ENCODE measurements at places on chromosomes 2 and 18. TPM values are rescaled to one million over a fixed set of nuclear protein-coding genes. Genes with fewer than 3 reads are reported as not detected.

GRCh38 chr2:238643400-238643907 lies 204.4 kb upstream of the TWIST2 start:
- H3K27ac ChIP-seq = no peak overlapping the region
- H3K4me1 ChIP-seq = no peaks in the 10 kb centered on the region
- DNase-seq = no peak

EIF4E2 gene
- total RNA-seq = 67.4 TPM

DNA sequence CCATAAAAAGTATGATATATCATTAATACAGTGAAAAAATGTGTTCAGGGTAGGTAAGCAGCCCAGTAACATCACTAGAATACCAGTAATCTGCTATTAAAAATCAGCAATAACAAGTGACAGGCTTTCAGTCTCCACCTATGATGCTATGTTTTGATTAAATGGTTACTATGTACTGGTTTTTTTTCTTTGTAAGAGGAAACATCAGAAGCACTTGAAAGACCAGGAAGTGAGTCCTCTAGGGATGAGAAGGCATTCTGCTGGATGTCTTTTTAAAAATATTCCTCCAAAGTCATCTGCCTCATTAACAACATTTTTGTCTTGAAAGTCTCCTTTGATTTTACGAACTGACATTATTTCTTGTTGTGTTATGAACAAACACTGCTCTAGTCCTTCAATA lies 136.0 kb upstream of the FAM98A start:
- H3K27ac ChIP-seq = no peak overlapping the region
- H3K27me3 ChIP-seq = no peaks in the 10 kb centered on the region
- no peaks in the 10 kb centered on the region for H3K4me1 ChIP-seq

GRCh38 chr2:62785216-62785615 lies 79.7 kb downstream of the EHBP1 start:
- no peak overlapping the region for H3K4me3 ChIP-seq
- DNase-seq = no peak
- no peaks in the 10 kb centered on the region for H3K36me3 ChIP-seq
- no peak overlapping the region for H3K27ac ChIP-seq
- no peaks in the 10 kb centered on the region for H3K27me3 ChIP-seq
- H3K4me1 ChIP-seq = no peaks in the 10 kb centered on the region

- peaks cover 22% of the 10 kb centered on the region for H3K4me1 ChIP-seq
- DNase-seq = no peak
- H3K4me3 ChIP-seq = no peak overlapping the region
- no peak overlapping the region for H3K27ac ChIP-seq
Observed at GRCh38 chr2:134258684-134259388, 5.0 kb downstream of the MGAT5 start.

- no peaks in the 10 kb centered on the region for H3K27me3 ChIP-seq
- no peak for DNase-seq
- H3K4me3 ChIP-seq = no peak overlapping the region
- no peaks in the 10 kb centered on the region for H3K36me3 ChIP-seq
Observed at GRCh38 chr2:30336978-30337841, 105.9 kb downstream of the LBH start.

DNA sequence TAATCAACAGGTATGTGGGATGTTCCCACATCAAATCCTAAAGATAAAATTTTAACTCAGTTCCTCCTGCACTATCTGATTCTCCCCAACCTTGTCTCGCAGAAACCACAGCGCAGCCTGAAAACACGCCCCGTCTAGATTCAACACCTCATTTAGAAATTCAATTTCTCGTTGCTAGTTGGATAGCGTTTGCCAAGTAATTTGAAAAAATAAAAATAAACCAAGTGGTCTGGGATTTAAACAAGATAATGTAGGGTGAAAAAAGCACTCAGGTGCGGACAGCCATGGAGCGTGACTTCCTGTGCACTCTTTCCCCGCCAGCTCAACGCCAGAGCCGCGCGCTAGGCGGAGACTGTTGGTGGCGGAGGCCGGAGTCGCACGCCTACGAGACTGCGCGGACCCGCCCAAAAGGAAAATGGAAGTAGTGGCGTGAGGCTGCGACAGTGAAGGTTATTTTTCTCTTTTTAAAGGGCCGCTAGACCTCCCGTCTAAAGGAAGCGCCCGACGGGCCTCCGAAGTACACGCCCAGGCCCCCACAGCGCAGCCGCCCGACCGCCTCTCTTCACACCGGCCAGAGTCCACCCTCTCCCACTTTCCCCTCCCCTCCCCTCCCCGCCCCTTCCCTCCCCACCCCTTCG lies 615 bp upstream of the CCNT2 start:
- no peaks in the 10 kb centered on the region for H3K36me3 ChIP-seq
- no peak for DNase-seq
- H3K27me3 ChIP-seq = no peaks in the 10 kb centered on the region
- H3K27ac ChIP-seq = peak overlapping the region; percentile 99
- H3K4me1 ChIP-seq = peaks cover 22% of the 10 kb centered on the region

GRCh38 chr2:41420219-41420618 lies 627.6 kb upstream of the PKDCC start:
- H3K4me1 ChIP-seq = no peaks in the 10 kb centered on the region
- H3K4me3 ChIP-seq = no peak overlapping the region
- H3K27me3 ChIP-seq = no peaks in the 10 kb centered on the region
- no peak overlapping the region for H3K27ac ChIP-seq
- no peaks in the 10 kb centered on the region for H3K36me3 ChIP-seq

GRCh38 chr2:9975805-9976447 lies 24.4 kb downstream of the GRHL1 start:
- peaks cover 19% of the 10 kb centered on the region for H3K27me3 ChIP-seq
- H3K4me3 ChIP-seq = no peak overlapping the region
- no peaks in the 10 kb centered on the region for H3K36me3 ChIP-seq
- H3K4me1 ChIP-seq = peaks cover 10% of the 10 kb centered on the region
- no peak overlapping the region for H3K27ac ChIP-seq
- no peak for DNase-seq

DNA sequence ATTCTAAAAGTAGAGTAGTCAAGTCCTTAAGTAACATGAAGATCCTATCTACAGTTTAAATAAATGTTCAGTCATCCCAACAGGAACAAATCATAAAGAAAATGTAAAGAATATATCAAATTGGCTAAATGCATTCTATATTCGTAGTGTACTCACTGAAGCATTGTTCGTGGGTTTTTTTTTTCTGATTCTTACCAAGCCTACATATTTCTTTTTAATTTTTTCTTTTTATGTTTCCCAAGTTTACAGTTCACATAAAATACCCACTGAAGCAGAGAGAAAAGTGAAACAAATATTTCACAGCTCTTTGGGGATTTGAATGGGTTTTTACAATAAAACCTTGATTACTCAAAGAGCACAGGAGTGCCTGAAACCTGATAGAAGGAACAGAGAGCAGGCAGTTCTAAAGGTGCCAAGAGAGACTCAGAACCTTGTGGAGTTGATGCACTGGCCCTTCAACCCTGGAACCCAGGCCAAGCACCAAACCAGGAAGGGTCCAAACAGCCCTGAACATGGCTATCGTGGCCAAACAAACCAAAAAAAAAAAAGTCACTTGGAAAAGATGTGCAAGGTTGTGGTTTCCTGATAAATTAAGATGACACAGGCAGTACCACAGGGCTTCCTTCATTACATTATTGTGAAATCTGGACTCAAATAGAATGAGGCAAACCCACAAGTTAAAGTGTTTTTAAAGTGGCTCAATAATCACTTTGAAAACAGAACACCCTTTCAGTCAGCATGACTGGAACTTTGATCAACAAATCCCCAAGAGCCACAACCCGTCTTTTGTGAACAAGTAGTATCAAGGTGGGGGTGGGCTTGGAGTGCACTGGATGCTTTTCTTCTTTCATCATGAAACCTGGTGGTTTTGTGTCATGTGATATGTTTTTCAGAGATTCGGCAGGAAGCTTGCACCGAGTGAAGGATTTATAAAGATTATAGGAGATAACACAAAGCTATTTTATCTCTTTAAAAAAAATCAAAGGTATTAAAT lies 245.0 kb upstream of the FN1 start:
- H3K27me3 ChIP-seq = no peaks in the 10 kb centered on the region
- H3K4me1 ChIP-seq = peaks cover 39% of the 10 kb centered on the region
- peak overlapping the region; percentile 42 for H3K27ac ChIP-seq
- H3K36me3 ChIP-seq = no peaks in the 10 kb centered on the region
- H3K4me3 ChIP-seq = no peak overlapping the region

NAT8 gene
- total RNA-seq = not detected

- H3K36me3 ChIP-seq = no peaks in the 10 kb centered on the region
- no peak overlapping the region for H3K27ac ChIP-seq
- peaks cover 100% of the 10 kb centered on the region for H3K27me3 ChIP-seq
Observed at GRCh38 chr2:170818752-170819470, 2.2 kb downstream of the GAD1 start.

PMAIP1 gene
- total RNA-seq = 5.9 TPM

GRCh38 chr2:147223119-147223518 lies 621.7 kb upstream of the ACVR2A start:
- no peak overlapping the region for H3K4me3 ChIP-seq
- no peak overlapping the region for H3K27ac ChIP-seq
- no peaks in the 10 kb centered on the region for H3K4me1 ChIP-seq
- DNase-seq = no peak
- no peaks in the 10 kb centered on the region for H3K36me3 ChIP-seq

LMAN2L gene
- 18.4 TPM for total RNA-seq

DNA sequence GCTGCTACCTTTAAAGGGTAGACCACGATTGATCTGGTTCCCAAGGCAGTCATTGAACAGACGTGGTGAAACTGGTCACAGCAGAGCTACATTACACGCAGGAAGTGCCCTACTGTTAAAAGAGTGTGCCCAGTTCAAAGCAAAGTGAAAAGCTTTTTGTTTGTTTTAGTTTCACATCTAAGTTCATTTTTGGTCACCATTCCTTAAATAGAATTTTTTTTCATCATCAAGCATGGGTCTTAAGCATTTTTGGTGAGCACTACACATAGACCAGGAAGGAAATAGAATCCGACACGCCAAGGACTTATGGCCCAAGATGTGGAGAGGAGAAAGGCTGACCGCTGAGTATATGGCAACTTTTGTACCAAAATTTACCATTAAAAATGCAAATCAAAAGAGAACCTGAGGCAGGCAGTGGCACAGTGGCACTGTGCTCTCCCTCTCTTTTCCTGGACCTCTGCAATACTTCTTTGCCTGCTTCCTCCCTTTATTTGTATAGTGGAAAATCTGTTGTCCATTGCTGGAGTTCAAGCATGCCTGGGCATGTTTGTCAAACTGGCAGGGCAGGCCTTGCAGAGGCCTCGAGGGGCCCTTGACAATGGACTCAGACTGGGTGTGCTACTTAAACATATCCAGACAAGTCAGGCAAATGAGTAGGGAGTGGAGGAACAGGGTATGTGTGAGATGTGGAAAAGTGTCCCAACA lies 42.6 kb upstream of the HNRNPA3 start:
- peaks cover 17% of the 10 kb centered on the region for H3K4me1 ChIP-seq
- H3K27ac ChIP-seq = peak overlapping the region; percentile 71
- DNase-seq = peak; percentile 79

Measured in left lung (tissue), 14 donors.